ENCODE measurements at places on chromosomes 12 and 14.
A peak's percentile ranks its signal among the peaks of the same experiment; 100 is the strongest.

- no peak for DNase-seq
Measured at GRCh38 chr12:115149279-115149678, 465.3 kb upstream of the TBX3 start.

DNA sequence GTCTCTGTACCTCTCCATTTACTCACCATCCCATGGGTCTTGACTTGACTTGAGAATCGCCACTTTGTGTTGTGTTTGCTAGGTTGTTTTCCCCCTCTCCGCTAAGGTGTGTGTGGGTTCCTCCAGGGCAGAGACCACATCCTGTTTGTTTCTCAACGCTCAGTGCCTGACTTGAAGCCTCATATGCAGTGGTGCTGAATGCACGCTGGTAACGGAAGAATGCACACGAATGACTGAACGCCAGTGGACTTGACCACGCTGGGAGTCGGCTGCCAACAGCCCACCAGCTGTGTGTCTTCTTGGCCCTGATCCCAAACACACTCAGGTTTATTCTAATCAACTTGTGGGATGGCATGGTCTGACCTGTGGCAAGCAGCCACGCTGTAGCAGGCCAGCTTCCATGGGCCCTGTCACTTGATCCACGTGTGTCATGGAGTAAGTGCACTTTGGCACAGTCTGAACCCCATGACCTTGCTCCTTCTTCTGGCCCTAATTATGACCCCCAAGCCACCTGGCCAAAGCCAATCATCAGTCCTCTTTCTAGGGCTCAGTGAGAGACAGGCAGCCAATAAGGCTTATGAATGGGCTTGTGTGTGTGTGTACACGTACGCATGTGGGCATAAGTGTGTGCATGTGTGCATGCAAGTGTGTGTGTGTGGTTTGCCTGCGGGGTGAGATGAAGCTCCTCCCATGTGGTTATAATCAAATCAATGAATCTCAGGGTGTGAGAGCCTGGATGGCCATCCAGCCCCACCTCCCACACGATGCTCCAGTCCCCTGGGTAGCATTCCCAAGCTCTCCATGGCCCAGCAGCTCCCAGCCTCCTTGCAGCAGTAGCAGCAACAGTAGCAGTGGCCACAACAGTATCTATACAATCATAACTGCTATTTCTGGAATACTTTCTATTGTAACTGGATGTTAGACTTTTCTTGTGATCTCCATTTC, 6.4 kb upstream of the TC2N start:
- peak; percentile 31 for DNase-seq

DNA sequence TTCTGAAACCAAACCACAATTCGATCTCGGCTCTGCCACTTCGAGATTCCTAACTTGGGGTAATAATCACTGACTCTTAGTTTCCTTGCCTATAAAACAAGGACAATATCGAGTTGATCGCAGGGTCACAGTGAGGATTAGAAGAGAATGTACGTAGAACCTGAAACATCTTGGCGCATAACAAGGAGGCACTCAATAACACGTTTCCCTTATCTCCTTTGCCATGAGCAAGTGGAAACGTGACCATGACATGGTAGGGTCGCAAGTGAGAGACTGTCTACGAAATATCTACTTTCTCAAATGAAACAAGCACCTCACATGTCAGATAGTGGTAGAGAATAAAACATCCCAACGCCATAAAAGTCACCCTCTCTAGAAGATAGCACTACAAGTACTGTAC, 2.3 kb downstream of the DICER1 start:
- DNase-seq: no peak

- DNase-seq: no peak
Measured at GRCh38 chr12:42145552-42146215, 1.0 kb upstream of the GXYLT1 start.

DNA sequence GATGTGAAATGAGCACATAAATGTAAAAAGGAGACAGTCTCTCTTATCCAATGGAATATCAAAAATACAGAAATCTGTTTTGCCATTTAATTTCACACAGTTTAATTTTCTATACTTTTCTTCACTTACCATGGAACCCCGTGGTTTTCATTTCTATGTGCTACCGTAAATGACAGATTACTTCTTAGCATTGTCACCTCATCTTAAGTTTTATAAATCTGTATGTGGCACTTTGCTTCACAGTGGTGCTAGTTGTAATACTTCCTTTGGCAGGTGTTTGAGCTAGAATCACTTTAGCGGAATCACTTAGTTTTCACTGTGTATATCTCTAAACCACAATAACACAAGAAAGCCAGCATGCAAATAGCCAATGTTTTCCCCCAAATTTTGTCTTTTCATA, 781.9 kb upstream of the MGAT4C start:
- DNase-seq: no peak
